ENCODE measurements at places on chromosomes 7 and 10.
A peak's percentile ranks its signal among the peaks of the same experiment; 100 is the strongest.

DNA sequence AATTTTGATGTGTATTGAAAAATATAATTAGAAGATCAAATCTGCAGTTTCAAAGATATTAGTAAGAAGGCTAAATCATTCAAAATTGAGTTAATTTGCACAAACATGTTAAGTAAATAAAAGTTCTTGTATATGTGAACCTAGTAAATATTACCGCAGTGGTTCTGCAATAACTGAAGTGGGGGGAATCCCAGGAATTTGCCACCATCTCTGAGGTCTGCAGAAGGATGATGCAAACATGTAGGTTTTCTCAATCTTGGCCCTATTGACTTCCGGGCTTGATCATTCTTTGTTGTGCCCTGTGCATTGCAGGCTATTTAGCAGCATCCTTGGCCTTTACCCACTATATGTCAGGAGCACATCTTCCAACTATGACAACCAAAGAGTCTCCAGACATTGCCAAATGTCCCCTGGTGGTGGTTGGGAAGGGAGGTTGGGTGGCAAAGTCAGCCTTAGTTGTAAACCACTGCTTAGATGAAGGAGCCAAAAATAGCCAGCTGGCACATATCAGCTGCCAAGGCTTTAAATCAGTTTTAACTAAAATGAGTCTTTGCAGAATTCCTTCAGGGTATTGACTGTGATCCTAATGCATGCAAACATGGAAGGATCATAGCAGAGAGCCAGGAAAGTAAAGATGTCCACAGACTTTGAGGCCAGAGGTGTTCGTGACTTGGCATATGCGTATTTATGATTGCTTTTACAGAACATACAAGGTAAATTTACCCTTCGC, 146.3 kb downstream of the TRIL start:
- no peak for DNase-seq

- no peak for DNase-seq
These were observed 57.1 kb upstream of the RHOBTB1 start for GRCh38 chr10:61000769-61001730.

DNA sequence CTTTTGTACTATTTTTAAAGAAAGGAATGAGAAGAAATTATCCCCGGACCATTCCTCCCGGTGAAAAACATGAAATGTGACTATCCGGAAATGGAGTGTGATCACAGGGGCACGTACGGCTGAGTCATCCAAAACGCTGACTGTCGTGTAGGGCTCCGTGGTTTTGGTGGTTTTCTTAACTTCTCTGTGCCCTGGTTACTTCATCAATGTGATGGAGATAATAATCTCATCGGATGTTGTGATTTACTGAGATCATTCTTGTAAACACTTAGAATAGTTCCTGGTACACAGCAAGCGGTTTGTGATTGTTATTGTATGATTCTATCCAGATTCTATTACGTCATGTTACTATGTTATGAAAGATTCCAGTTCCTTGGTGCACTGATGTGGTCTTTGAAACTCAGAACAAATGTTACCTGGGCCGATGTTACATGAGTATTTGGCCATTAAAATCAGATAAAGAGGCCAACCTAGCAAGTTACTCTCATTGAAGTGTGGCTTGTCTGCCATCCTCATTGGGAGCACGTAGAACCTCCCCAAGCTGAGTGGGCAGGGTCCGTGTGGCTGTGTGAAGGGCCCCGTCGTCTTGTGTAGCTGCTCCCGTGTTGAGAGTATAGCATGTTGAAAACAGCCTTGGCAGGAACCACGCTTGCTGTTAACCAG, 99.5 kb downstream of the CAMK1D start:
- peak; percentile 58 for DNase-seq

GRCh38 chr10:108817584-108817983, 1105.7 kb downstream of the XPNPEP1 start:
- no peak for DNase-seq

GRCh38 chr7:27213433-27214238, 13.7 kb upstream of the HOXA13 start:
- DNase-seq = no peak

DNA sequence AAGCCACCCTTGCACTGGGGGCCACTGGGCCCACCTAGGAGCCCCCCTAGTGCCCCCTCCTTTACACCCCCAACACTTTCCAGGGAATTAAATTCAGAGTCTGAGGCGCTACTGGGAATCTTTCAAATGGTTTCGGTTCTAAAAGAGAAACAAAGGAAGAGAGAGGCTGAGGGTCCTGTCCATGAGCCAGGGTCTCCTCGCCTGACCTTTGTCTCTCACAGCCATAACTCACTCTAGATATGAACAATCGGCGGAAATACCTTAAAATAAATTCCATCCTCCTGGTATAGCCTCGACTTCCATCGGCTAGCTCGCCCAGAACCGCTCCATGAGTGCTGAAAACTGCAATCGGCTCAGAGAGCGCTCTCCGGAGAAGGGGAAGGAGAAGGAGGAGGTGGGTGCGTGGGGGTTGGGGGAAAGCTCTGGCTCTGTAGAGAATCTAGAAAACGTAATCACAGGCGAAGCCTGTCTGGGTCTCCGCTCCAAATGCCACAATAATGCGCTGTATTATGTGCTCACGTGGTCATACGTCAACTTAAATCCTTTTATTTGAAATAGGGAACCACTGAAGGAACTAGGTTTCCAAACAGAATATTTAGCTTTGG, 12.6 kb downstream of the HOXA4 start:
- DNase-seq = no peak

DNA sequence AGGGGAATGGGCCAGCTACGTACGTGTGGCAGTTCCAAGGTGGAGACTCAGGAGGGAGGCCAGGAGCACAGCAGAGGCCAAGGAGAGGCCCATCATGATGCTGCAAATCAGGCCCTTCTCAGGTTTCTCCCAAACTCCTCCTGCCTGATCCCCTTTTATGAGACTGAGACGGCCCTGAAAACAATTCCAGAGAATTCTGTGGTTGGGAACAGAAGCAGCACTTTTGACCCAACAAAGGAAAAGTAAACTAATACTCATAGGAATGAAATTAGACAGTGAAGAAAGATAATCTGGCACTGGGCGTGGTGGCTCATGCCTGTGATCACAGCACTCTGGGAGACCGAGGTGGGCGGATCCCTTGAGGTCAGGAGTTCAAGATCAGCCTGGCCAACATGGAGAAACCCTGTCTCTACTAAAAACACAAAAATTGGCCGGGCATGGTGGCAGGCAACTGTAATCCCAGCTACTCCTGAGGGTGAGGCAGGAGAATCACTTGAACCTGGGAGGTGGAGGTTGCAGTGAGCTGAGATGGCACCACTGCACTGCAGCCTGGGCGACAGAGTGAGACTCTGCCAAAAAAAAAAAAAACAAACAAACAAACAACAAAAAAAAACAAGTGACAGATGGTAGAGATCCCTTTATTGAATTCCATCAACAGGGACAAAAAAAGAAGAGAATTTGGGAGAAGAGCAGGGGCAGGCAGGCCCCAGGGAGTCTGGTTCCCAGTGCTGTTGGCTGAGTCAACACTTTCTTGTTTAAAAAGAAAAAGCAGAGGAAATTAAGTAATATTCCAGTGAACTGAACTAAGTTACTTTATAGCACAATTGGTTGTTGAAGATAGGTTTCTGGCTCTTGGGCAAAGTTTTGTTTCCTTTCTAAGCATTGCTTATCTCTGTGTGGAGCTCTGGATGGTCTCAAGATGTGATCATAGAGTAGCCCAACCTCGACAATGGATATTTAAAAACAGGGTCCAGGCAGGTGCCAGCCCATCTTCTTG, at the start of gene CCL26:
CCL26 (minus strand) TSS at position 131 of the 997 bp plus-strand sequence; CDS start at position 96, 35 bp downstream.
- DNase-seq = no peak

- DNase-seq = no peak
These were observed 214.5 kb downstream of the DIP2C start for GRCh38 chr10:474946-475345.

- no peak for DNase-seq
These were observed 41.3 kb downstream of the ZNF467 start for GRCh38 chr7:149732111-149732561.

- no peak for DNase-seq
These were observed 78.4 kb downstream of the SLC16A9 start for GRCh38 chr10:59631237-59631636.

GRCh38 chr10:59138052-59138451, 38.4 kb upstream of the PHYHIPL start:
- no peak for DNase-seq

DNA sequence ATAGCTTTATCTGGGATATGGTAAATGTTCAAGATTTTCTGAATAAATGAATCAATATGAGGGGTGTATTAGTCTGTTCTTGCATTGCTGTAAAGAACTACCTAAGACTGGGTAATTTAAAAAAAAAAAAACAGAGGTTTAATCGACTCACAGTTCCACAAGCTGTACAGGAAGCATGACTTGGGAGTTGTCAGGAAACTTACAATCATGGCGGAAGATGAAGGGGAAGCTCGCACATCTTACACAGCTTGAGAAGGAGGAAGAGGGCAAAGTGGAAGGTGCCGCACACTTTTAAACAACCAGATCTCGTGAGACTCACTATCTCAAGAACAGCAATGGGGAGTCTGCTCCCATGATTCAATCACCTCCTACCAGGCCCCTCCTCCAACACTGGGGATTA, 32.5 kb upstream of the OTUD1 start:
- DNase-seq = no peak

- DNase-seq = no peak
These were observed 123.4 kb upstream of the VKORC1L1 start for GRCh38 chr7:65749518-65749917.

DNA sequence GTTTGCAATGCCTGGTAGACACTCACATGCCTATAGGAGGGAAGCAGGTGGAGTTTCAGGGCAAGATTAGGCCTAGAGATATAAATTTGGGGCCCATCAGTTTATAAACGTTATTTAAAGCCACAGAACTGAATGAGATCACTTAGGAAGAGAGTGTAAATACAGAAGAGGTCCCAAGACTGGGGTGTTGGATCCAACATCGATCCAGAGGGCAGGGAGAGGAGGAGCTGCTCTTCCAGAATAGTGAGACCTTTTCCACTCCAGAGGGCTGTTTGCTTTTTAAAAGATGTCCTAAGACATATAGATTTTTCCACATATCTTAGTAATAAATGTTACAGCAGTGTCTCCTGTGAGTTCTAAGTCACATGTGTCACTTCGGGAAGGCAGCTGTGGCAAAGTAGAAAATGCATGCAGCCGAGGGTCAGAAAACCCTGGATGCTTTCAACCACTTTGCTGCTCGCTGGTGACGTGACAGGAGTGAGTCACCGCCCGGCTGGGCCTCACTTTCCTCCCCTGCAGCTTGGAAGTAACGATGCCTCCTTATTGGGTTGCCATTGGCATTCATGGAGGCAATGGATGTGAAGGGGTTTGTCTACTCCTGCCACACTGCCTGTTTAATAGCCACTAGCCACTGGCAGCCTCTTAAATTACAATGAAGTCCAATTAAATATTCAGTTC, 95.4 kb downstream of the TRIL start:
- no peak for DNase-seq

DNA sequence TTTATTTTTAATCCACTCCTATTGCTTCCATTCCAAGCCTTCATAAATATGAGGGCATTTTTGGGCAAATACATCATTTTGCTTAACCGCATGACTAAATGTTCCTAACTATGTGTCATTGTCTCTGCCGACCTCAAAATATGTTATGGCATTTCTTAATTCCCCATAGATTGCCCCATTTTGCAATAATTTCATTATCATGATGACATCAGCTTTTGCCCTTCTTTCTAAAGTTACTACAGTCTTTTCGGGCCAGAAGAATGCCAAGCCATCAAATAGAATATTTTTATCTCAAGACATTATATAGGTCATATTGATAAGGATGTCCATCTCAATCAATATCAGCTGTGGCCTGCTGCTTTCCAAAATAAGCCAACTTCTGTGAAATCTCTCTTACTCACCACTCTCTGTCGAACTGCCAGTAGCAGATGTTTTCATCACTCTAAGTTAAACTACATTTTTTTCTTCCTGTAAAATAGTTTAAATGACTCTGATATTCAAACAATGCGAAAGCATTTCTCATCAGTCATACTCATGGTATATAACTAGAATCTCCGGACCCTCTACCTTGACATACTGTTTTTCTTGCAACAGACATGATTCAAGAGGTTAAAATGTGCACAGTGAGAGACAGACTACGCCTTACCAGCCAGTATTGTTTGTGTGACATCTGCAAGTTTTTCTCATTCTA, 1254.6 kb upstream of the CELF2 start:
- DNase-seq = no peak

GRCh38 chr7:46549892-46550639, 629.0 kb upstream of the IGFBP3 start:
- DNase-seq = no peak

DNA sequence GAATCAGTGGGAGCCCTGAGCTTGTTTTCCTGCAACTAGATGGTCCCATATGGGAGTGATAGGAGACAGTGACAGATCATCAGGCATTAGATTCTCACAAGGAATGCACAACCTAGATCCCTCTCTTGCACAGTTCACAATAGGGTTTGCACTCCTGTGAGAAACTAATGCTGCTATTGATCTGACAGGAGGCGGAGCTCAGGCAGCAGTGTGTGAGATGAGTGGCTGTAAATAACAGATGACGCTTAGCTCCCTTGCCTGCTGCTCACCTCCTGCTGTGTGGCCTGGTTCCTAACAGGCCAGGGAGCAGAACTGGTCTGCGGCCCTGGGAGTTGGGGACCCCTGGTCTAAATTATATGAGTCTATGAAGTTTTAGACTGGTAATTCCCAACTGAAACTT, 3.9 kb downstream of the MIOS start:
- no peak for DNase-seq

- DNase-seq = no peak
These were observed 119.2 kb downstream of the LRRC4 start for GRCh38 chr7:127911968-127912511.

- no peak for DNase-seq
These were observed 102.3 kb upstream of the PPIF start for GRCh38 chr10:79244841-79245504.

GRCh38 chr10:89837165-89838043, 136.0 kb downstream of the KIF20B start:
- no peak for DNase-seq

GRCh38 chr7:8975681-8976080, 542.3 kb downstream of the NXPH1 start:
- no peak for DNase-seq

DNA sequence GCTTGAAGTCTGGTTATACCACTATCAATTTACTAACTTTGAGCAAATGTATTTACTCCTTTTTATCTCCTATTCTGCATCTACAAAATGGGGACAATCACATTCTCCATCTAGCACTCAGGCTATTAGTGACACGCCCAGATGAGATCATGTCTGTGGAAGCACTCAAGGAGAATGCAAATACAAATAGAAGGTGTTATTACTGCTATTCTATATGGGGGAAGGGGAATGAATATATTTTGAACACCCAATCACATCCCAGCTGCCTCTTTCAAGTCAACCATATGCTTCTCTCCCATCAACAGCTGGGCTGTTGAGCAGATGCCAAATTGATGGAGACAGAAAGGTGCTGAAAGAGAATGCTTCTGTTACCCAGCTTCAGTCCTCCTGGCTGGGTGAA, 23.5 kb downstream of the SGMS1 start:
- DNase-seq = no peak
